ENCODE measurements at places on chromosomes 6 and 20. TPM values are rescaled to one million over a fixed set of nuclear protein-coding genes. Genes with fewer than 3 reads are reported as not detected.

GRCh38 chr6:145292066-145292465 is 443.3 kb downstream of the EPM2A start:
- no peaks in the 10 kb centered on the region for H3K4me1 ChIP-seq
- H3K4me3 ChIP-seq = no peak overlapping the region
- no peak for DNase-seq
- H3K27ac ChIP-seq = no peak overlapping the region
- H3K27me3 ChIP-seq = no peaks in the 10 kb centered on the region

DNA sequence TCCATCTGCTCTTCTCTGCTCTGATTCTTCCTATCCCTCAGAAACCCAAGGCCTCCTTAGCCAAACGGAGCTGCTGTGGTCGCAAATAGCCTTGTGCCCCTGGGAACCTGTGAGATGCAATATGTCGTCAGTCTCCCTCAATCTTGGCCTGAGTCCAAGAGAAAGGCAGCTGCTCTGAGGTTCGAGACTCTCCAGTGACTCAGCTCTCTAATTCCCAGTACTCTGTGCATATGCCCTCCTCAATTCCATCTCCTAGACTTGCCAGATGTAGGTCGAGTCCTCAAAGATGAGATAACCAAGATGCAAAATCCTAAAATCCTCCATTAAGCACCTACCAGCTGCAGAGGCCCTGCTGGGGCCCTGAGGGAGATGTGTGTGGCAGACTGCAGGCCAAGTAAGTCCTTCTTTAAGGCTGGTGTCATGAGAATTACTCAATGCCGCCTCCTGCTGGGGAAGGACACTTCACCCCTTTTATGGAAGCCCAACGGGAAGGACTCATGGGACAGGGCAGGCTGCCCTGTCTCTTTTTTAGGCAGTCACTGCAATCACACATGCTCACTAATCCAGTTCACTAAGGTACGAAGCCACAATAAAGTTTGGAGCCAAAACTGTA is 28.5 kb downstream of the C6orf15 start:
- peak; percentile 81 for DNase-seq
- no peaks in the 10 kb centered on the region for H3K36me3 ChIP-seq
- peaks cover 23% of the 10 kb centered on the region for H3K4me1 ChIP-seq
- H3K27ac ChIP-seq = peak overlapping the region; percentile 96

DNA sequence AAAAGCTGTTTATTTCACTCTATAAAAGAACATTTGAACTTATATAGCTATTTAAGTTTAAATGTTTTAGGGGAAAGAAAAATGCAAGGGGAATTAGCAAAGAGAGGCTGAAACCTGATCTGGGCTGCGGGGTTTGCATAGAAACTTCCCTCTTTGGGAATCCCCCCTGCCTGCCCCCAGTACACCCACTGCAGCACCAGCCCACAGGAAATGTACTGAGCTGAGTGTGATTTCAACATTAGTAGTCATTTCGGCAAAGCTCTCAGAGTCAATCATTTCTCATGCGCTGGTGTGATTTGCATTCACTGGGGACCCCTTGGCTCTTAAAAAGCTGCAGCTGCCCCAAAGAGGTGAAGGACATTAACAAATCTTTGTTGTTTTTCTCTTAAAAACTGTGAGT is 859.4 kb downstream of the MAFB start:
- no peaks in the 10 kb centered on the region for H3K36me3 ChIP-seq
- H3K27me3 ChIP-seq = no peaks in the 10 kb centered on the region
- H3K4me3 ChIP-seq = no peak overlapping the region
- DNase-seq = no peak
- no peaks in the 10 kb centered on the region for H3K4me1 ChIP-seq

DNA sequence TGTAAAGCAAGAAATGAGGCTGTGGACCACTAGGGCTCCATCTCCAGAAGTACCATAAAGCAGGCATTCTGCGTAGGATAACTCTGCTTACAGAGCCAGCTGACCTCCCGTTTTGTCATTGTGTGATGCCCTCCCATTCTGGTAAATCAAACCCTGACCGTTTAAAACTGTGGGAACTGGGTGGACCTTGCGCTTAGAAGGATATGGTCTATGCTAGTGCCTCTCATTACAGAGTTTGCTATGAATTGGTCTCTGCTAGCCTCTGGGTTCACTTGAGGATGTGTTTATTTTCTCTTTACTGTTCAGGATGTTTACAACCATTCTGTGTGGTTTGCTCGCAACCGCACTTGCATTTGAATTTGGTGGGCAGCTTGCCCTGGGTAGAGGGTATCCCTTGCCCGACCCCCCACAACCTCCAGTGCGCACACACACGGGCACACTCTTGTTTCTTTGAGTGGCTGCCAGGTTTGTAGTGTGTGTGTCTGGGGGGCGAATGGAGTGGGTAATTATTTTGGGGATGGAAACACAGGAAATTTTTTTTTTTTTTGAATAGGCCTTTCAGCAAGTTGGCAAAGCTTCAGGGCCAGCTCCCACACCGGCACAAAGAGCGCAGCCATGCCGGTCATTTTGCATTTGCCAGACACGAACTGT is 198.3 kb downstream of the JARID2 start:
- peaks cover 77% of the 10 kb centered on the region for H3K4me1 ChIP-seq
- no peaks in the 10 kb centered on the region for H3K36me3 ChIP-seq
- no peak for DNase-seq
- H3K27ac ChIP-seq = no peak overlapping the region
- H3K4me3 ChIP-seq = no peak overlapping the region

Gene HLA-DMA
- 0.76 TPM for total RNA-seq

Gene ATG5
- 24.8 TPM for total RNA-seq

Gene SMOC2
- total RNA-seq = 0.44 TPM

Gene SKIC2
- 109 TPM for total RNA-seq

DNA sequence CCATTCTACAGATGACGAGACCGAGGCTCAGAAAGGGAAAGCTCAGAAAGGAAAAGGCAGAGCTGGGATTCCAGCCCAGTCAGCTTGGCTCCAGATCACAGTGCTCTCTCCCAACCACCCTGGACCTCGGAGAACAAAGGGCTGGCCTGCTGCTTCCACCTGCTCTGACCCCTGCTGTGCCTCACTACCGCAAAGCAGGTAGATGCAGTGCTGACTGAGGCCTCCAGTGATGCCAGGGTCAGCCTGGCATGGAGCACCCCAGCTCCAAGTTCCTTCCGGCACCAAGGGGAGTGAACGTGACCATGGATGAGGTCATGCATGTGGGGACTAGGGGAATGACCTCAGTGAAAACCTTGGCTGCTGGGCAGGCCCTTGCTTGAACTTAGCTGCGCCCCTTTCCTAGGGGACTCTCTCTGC is 20.7 kb upstream of the TLDC2 start:
- no peak overlapping the region for H3K4me3 ChIP-seq
- no peak for DNase-seq
- H3K36me3 ChIP-seq = peaks cover 12% of the 10 kb centered on the region
- H3K27me3 ChIP-seq = peaks cover 10% of the 10 kb centered on the region
- H3K4me1 ChIP-seq = peaks cover 53% of the 10 kb centered on the region

GRCh38 chr6:105069821-105070445 is 109.9 kb downstream of the POPDC3 start:
- no peak overlapping the region for H3K27ac ChIP-seq
- H3K4me1 ChIP-seq = peaks cover 16% of the 10 kb centered on the region
- no peaks in the 10 kb centered on the region for H3K27me3 ChIP-seq
- no peak for DNase-seq
- H3K36me3 ChIP-seq = no peaks in the 10 kb centered on the region

Data from glutamatergic neuron (in vitro differentiated cells).